ENCODE measurements at places on chromosomes 3 and 15.
A peak's percentile ranks its signal among the peaks of the same experiment; 100 is the strongest.

GRCh38 chr15:96790004-96790403 lies 459.5 kb downstream of the NR2F2 start:
- DNase-seq: no peak

GRCh38 chr3:22587446-22587845 lies 615.7 kb upstream of the UBE2E2 start:
- no peak for DNase-seq

DNA sequence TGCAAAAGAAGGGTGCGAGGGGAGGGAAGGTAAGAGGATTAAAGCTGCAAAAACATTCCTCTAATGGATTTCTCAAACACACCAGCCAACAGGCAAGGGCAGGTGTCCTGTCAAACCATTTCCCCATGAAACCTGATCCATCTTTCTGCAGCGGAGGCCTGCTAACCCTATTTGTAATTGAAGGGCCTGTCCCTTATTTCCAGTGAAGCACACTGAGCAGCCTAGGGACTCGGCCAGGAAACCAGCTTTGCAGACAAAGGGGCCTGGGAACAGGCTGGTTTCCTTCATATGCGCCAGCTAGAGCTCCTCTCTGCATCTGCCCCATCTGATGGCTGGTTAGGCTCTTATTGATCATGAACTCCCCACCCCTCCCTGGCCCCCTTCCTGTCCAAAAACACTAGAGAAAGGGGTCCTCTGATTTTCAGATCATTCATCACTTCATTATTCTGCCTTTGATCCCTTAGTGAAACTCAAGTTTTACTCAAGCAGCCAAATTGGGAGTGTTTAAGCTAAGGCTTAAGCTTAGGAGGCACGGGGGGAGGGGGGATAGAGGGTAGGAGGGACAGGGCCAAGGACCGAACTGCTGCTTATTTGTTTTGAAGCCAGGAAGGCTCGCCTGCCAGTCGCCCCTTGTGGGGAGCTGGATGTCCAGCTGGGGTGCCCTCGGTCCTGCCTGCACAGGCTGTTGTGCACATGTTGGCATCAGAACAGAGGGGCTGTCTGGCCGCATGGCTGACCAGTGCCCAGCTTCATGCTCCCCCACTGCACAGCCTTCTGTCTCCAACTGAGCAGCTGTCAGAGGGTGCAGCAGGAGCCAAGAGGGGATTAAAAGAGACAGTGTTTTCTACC lies 53.1 kb downstream of the BOC start:
- peak; percentile 74 for DNase-seq

- no peak for DNase-seq
Measured at GRCh38 chr15:101028321-101028720, 109.2 kb downstream of the LRRK1 start.

GRCh38 chr15:90315278-90315982 lies 36.7 kb upstream of the ZNF774 start:
- DNase-seq: no peak

DNA sequence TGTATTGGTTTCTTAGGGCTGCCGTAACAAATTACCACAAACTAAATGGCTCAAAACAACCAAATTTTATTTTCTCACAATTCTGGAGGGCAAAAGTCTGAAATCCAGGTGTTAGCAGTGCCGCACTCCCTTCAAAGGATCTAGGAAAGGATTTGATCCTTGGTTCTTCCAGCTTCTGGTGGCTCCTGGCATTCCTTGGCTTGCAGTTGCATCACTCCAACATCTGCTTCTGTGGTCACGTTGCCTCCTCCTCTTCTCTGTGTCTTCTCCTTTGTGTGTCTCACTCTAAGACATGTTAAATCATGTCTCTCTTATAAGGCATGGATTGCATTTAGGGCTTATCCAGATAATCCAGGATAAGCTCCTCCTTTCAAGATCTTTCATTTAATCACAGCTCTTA lies 262.2 kb downstream of the MEX3B start:
- no peak for DNase-seq

- no peak for DNase-seq
Measured at GRCh38 chr3:116226266-116226665, 219.0 kb downstream of the LSAMP start.

DNA sequence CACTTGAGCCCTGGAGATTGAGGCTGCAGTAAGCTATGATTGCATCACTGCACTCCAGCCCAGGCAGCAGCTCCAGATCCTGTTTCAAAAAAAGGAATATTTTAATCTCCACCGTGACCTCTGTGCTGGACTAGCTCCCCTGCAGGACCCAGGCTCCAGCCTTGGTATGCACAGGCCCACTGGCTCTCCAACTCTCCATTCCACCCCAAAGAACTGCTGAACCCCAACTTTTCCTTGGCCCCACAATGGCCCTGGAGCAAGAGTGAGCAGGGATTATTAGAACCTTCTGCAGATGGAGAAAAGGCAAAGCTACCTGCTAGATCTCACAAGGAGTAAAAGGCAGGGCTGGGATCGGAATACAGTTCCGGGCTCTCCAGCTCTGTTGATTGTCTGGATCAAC lies 32.8 kb upstream of the SFMBT1 start:
- DNase-seq: no peak

Data from SHP77 treated with DMSO at 0.1 percent for 48 hours (cell line).